Naive thymus-derived CD8-positive, alpha-beta T cell (primary cell): ENCODE measurements at places on chromosomes 5 and 9. TPM values are rescaled to one million over a fixed set of nuclear protein-coding genes. Genes with fewer than 3 reads are reported as not detected.

- no peak for DNase-seq
These were observed 1195.3 kb upstream of the SEMA6A start for GRCh38 chr5:117769877-117770276.

DNA sequence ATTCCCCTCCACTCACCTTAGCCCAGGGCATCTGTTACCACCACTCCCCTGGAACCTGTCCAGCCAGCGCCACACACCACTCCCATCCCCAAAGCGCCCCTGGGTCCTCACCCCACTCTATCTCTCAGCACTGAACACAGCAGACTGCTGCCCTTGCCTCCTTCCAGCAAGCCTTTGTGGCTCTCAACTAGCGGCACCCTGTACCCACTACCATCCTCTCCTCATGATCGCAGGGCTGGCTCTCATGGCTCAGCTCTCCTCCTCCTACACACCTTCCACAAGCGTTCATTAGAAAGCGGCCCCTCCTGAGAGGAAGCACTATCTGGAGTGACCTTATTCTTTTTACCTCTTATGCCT lies 13.3 kb upstream of the BASP1 start:
- no peak for DNase-seq

DNA sequence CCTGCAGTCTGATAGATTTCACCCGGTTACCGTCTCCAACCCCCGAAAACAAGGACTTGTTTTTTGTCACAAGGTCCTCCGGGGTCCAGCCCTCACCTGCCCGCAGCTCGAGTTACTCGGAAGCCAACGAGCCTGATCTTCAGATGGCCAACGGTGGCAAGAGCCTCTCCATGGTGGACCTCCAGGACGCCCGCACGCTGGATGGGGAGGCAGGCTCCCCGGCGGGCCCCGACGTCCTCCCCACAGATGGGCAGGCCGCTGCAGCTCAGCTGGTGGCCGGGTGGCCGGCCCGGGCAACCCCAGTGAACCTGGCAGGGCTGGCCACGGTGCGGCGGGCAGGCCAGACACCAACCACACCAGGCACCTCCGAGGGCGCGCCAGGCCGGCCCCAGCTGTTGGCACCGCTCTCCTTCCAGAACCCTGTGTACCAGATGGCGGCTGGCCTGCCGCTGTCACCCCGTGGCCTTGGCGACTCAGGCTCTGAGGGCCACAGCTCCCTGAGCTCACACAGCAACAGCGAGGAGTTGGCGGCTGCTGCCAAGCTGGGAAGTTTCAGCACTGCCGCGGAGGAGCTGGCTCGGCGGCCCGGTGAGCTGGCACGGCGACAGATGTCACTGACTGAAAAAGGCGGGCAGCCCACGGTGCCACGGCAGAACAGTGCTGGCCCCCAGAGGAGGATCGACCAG lies 121.3 kb downstream of the DAB2IP start:
- DNase-seq: no peak

Gene ARHGEF28
- total RNA-seq: 0.52 TPM

- DNase-seq: no peak
These were observed 8.9 kb downstream of the ITGA1 start for GRCh38 chr5:52796516-52797103.

Gene AQP7
- not detected for total RNA-seq

- no peak for DNase-seq
These were observed 8.4 kb upstream of the RGS7BP start for GRCh38 chr5:64497386-64497785.
